Stimulated activated CD8-positive, alpha-beta memory T cell treated with anti-CD3 and anti-CD28 coated beads, Interleukin-7, amount 100 ng/mL, for 48 hours (primary cell): ENCODE measurements at places on chromosomes 16 and 17.

DNA sequence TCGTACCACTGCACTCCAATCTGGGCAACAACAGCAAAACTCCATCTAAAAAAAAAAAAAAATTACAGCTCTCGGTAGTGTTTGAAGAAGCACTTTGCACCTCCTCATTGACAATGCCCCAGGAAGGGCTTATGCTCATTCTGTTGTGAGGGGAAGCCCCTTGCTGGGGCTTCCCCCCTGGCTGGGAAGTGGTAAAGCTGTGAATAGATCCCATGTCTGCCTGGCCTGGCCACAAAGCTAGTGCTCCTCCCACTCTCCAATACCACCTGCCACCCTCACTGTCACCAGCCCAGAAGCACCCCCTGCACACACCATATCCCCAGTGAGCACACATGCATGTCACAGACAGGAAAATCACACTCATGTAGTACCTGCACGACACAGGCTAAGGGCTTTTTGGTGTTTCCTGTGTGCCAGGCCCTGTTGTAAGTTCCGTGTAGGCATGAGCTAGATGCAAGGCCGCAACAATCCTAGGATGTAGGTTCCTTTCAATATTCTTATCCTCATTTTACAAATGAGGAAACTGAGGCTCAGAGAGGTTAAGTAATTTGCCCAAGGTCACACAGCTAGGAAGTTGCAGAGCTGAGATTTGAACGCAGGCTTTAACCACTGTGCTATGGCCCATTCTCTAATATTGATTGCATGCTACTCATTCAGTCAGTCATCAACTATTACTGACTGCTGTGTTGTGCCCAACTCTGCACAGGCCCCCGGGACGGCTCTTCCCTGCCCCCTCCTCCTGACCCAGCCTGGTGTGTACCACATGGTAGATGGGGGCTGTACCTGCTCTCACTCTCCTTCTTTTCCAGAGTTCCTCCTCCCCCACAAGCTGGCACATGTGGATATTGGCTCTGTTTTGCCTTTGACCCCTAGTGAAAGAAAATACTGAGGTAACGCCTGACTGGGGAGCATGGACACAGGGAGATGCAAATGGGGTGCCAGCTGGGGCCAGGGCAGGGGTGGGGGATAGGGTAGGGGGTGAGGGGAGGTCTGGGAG is 11.9 kb upstream of the COL1A1 start:
- peak; percentile 14 for DNase-seq

GRCh38 chr17:73476890-73477350 is 165.1 kb upstream of the CDC42EP4 start:
- no peak for DNase-seq

- DNase-seq = no peak
Measured at GRCh38 chr16:177981-178667, 1.6 kb downstream of the HBA1 start.

GRCh38 chr17:27456681-27457359 is 572 bp downstream of the KSR1 start:
- DNase-seq = no peak

DNA sequence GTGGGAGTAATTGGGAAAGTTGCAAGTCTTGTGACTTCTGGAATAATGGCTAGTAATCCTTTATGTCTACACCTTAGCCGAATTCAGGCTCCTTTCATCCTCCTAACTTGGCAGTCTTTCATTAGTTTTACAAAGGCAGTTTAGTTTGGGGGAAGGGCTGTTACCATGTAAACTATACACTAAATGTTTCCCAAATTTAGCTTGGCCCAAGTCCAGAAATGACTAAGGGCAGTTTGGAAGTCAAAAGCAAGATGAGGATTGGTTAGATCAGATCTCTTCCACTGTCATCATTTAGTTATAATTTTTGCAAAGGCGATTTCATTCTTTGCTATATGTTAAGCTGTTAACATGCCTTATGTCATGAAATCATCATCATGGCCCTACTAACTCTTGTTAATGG is 115.4 kb upstream of the CACNG3 start:
- DNase-seq = no peak

- DNase-seq = peak; percentile 62
Measured at GRCh38 chr16:57042157-57043111, 49.9 kb upstream of the CPNE2 start.

DNA sequence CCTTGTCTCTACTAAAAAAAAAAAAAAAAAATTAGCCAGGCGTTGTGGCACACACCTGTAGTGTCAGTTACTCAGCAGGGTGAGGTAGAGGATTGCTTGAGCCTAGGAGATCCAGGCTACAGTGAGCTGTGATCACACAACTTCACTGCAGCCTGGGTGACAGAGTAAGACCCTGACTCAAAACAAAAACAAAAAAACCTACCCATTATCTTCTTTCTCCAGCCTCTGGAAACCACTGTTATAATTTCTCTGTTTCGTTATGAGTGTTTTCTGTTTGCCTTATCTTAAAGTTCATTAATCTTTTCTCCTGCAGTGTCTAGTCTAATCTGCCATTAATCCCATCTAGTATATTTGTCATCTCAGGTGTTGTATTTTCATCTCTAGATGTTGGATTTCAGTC is 18.6 kb upstream of the CLTC start:
- DNase-seq = peak; percentile 11

- peak; percentile 5 for DNase-seq
Measured at GRCh38 chr17:62892870-62893338, 73.1 kb upstream of the TANC2 start.

DNA sequence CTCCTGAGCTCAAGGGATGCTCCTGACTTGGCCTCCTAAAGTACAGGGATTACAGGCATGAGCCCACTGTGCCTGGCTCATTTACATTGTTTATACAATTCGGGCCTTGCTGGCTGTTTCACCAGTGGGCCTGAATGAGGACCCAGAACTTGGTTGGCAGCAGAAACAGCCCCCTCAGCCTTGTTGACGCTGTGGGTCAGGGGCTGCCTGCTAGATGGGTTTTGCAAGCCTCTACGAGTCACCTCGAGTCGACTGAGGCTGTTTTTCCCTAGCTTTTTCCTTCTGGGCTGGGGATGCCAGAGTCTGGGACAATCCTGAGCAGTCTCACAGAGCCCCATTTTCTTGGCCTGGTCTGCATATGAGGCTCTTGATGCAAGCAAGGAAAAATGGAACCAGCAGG is 16.1 kb downstream of the PPL start:
- no peak for DNase-seq

GRCh38 chr17:17127730-17128291 is 78.3 kb downstream of the PLD6 start:
- no peak for DNase-seq

GRCh38 chr16:86069736-86070298 is 170.9 kb downstream of the IRF8 start:
- no peak for DNase-seq
